ENCODE measurements at places on chromosomes 12 and 14.

- no peak for DNase-seq
Observed at GRCh38 chr14:103683139-103683538, 32.1 kb downstream of the XRCC3 start.

- no peak for DNase-seq
Observed at GRCh38 chr12:126727218-126728075, 1539.5 kb upstream of the TMEM132C start.

- no peak for DNase-seq
Observed at GRCh38 chr12:45727980-45728629, 1.4 kb upstream of the ARID2 start.

DNA sequence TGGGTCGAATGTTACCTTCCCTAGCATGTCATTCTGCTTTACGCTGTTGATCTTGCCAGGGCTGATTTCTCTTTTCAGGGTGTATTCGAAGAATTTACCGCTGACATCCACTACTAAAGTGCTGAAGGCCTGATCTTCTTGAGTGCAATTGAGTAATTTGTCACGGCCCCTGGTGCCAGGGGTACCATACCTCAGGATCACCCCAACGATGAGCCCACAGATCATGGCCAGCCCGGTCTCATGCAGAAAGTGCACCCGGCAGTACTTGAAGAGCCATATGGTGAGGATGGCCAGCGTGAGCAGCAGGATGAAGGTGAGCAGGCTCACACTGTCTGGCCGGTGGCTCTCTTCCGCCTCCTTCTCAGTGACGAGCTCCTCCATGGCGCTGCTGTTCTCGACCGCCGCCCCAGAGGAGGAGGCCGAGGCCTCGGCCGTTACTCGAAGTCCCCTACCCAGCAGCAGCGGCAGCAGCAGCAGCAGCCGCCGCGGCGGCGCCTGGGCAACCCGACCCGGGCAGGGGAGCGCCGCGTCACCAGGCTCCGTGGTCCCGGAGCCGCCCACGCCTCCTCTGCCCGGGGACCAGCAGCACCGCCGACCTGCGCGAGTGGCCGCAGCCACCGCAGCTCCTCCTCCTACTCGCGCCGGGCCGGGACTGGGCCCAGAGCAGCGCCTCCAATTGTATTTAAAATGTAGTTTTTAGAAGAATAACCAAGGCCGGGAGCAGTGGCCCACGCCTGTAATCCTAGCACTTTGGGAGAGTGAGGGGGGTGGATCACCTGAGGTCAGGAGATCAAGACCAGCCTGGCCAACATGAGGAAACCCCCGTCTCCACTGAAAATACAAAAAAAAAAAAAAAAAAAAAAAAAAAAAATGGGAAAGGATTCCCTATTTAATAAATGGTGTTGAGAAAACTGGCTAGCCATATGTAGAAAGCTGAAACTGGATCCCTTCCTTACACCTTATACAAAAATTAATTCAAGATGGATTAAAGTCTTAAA, 58.5 kb upstream of the TMPO start:
- DNase-seq: peak; percentile 81

GRCh38 chr14:36208690-36209278, 32.3 kb upstream of the PTCSC3 start:
- no peak for DNase-seq

- DNase-seq: no peak
Observed at GRCh38 chr12:92183575-92183974, 37.9 kb upstream of the BTG1 start.

GRCh38 chr12:42756841-42757623, 167.5 kb upstream of the PRICKLE1 start:
- DNase-seq: peak; percentile 48

DNA sequence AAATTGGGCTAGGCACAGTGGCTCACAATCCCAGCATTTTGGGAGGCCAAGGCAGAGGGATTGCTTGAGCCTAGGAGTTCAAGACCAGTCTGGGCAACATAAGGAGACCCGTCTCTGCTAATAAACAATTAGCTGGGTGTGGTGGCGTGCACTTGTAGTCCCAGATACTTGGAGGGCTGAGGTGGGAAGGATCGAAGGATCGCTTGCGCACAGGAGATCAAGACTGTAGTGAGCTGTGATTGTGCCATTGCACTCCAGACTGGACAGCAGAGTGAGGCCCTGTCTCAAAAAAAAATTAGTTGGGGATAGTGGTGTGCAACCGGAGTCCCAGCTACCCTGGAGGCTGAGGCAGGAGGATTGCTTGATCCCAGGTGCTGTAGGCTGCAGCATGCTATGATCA, 38.7 kb upstream of the BCL7A start:
- no peak for DNase-seq

GRCh38 chr14:31590206-31590605, 29.0 kb downstream of the NUBPL start:
- DNase-seq: no peak

GRCh38 chr12:125346362-125346761, 281.1 kb downstream of the AACS start:
- DNase-seq: no peak

- DNase-seq: no peak
Observed at GRCh38 chr12:77648716-77649115, 182.0 kb upstream of the NAV3 start.

- DNase-seq: no peak
Observed at GRCh38 chr12:89859508-89860220, 151.0 kb upstream of the ATP2B1 start.

GRCh38 chr12:1544996-1545700, 49.2 kb downstream of the FBXL14 start:
- no peak for DNase-seq

- no peak for DNase-seq
Observed at GRCh38 chr12:106049105-106049504, 89.6 kb downstream of the NUAK1 start.

GRCh38 chr12:88056571-88056970, 27.4 kb upstream of the C12orf50 start:
- DNase-seq: no peak

- DNase-seq: no peak
Observed at GRCh38 chr14:95886366-95887056, 9.9 kb downstream of the TUNAR start.

- no peak for DNase-seq
Observed at GRCh38 chr14:33918256-33918655, 32.6 kb downstream of the EGLN3 start.

- DNase-seq: no peak
Observed at GRCh38 chr14:68528040-68528687, 264.7 kb downstream of the ZFP36L1 start.

- DNase-seq: no peak
Observed at GRCh38 chr12:29863665-29864064, 79.9 kb upstream of the TMTC1 start.

- peak; percentile 73 for DNase-seq
Observed at GRCh38 chr12:26124446-26125399, at the start of gene BHLHE41. BHLHE41 (minus strand) TSS chr12:26125037; CDS start chr12:26124779, 258 bp downstream.

DNA sequence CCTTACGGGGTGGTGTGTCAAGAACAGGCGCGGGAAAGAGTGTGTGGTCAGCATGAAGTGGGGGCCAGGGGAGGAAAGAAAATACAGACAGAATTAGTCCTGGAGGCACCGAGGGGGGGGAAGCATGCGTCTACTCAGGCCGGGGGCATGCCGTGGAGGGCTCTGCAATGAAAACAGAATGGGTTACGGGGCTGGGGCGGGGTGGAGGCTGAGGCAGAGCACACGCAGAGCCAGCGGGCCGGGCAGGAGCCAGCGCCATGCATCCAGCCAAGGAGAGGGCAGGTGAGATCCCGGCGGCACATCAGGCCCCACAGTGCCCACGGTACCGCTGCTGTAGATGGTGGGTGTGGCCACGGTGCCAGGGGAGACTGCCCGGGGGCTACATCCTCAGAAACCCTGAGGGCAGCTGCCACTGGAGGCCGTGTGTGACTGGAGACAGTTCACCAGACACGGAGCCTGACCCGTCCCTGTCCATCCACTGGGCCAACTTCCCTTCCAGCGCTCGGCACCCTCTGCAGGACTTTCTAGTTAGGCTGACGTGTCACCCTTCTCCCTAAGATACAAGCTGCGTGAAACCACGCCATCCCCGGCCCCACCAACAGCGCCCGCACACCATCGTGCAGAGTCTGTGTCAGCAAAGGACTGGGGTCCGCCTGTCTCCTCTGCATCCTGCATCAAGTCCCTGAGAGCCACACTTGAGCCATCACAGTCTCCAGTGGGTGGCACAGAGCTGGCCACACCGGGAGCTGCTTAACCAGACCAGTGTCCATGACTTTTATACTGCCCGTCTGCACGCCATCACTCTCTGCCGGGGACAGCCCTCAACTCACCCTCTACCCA, 87.4 kb downstream of the PIWIL1 start:
- DNase-seq: no peak

GRCh38 chr12:52168019-52168717, 23.6 kb downstream of the KRT80 start:
- DNase-seq: no peak

DNA sequence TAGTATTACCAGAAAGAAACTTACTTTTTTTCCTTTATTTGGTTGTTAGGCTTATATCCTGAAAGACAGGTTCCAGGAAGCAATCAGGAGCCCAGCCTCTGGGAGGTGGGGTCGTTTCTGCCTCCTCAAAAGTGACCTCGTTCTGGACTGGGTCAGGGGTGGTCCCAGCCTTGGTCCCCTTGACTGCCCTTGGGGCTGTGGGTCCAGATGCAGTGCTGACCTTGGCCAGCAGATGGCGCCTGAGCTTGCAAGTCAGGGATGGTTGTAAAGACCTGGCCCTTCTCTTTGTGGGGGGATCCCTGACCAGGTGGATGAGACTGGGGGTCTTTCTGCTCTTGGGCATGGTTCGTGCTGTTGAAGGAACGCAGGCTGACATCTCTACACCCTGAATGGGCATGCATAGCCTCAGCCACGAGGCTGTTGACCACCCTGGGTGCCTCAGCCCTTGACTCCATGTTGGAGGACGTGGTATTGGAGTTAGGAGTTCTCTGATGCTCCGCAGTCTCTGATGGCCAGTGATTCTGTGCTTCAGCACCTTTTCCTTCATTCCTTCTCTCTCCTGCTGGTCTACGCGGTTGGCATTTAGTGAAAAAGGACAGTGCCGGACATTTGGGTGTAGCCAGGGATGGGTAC, 62.4 kb downstream of the ADCK1 start:
- DNase-seq: peak; percentile 58
